ENCODE measurements at places on chromosomes 6 and 20.

DNA sequence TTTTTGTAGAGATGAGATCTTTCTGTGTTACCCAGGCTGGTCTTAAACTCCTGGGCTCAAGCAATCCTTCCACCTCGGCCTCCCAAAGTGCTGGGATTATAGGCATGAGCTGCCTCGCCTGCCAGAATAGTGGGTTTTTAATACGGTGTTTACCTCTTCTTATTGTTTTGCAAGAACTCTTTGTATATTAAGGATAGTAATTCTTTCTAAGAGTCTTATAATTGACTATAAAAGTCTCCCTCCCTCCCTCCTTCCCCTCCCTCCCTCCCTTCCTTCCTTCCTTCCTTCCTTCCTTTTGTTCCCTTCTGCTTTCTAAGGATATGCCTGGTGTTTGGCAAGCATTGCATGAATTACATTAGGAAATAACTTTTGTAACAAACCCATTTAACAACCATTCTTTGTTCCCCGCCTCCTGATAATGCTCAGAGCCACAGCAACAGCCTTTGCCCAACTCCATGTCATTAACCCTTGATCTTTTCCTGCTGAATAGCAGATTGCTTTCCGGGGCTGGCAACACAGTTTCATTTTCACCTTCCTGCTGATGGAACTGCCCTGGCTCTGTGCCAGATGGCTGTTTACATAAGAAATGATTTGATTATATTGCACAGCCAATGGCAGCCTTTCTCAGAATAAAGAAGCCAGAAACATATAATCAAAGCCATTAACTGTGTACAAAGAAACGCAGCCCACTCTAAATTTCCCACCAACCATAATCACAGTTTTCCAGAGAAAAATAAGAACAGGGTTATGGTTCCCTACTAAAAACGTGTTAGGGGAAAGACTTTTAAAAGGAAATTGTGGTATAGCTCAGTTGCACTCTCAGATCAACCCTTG is 143.7 kb upstream of the PTPN1 start:
- no peak for DNase-seq

GRCh38 chr6:51459958-51460357 is 627.5 kb downstream of the PKHD1 start:
- no peak for DNase-seq

- DNase-seq = no peak
These were observed 390.1 kb upstream of the CITED2 start for GRCh38 chr6:139764498-139764986.

- no peak for DNase-seq
These were observed 3.6 kb downstream of the SOX4 start for GRCh38 chr6:21596949-21597682.

DNA sequence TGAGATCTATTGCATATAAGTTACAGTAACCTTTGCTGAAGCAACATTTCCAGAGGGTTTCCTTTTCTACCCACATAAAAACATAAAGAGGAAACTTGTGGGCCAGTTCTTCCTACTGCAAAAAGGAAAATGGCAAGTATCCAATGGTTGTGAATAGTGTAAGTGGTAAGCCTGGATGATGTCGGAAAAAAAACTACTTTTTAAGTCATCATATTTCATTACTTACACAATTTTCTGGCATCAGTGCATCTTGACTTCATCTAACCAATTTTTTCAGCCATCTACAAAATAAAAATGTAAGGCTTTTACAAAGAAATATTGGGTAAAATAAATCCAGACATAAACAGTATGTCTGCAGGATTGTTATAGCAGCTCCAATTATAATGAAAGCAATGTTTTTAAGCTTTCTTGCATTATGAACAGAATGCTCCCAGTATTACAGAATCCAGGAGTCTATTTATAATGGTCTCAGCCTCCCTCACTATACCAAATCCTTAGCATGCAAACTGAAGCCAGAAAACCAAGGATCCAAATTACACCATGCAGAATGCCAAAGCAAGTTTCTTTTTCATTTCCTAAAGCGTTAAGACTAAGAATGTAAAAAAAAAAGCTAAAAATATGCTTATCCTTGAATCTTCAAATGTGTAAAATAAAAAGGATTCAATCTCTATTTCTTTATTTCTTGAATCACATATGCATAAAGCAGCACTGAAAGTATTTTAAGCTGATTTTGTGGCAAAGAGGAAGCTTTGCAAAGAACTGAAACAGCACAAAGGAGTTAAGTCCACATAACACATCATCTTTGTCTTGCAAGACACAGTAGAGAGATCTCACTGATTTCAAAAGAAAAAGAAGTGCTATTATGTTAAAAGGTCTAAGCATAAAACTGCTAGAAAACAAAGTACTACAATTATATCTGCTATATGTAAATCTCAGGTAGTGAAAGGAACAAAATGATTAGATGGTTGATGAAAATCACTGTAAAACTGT is 126.8 kb upstream of the HMGCLL1 start:
- DNase-seq = no peak

- no peak for DNase-seq
These were observed 968 bp upstream of the MMP24 start for GRCh38 chr20:35225319-35226125.

GRCh38 chr20:49759266-49759950 is 45.7 kb upstream of the B4GALT5 start:
- no peak for DNase-seq

DNA sequence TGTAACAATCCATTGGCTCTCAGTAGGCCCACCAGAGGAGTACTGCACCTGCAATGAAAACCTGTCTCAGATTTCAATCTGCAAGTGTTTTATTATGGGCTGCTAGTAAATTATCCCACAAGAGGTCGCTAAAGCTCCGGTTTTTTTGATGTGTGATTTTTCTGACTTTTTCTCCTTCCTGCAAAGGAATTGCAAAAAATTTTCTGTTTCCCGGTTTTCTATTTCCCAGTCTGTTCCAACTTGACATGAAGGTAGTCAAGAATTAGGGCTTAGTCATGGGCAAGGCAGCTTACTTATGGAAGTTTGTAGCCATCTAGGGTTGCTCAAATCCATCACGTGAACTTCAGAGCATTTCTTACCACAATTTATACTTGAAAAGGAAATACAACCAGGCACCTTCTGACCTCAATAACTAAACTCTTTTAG is 38.5 kb upstream of the AHI1 start:
- no peak for DNase-seq

DNA sequence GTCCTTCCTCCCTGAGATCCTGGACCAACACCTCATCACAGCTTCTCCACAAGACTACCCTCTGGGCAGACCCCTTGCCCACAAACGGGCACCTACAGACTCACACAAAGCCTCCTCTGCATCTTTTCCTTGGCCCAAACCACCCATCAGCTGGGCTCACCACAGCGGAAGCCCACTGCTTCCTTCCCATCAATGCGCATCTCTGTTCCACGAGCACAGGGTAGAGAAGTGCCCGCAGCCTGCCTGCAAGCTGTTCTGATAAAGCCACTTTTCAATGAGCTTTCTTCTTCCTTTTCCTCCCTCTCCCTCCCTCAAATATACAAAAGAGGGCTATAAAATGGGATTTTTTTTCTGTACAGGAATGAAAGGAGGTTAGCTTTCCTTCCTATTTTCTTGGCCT is 111.2 kb downstream of the NFATC2 start:
- no peak for DNase-seq

DNA sequence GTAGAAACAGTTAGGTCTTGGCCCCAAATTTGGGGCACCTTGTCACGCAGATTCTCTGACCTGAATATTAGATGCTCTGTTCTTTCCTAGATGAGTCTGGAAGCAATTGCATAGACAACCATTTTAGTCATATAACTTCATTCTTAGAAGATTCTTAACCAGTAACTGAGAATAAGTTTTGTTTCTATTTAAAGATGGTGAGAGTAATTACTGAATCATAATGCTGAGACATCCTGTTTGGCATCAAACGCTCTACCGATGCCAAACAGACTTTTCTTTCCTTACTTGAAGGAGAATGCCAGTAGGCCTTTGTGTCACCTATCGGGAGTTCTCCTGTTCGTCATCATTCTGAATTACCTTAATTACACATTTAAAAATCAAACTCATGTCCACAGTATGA is 131.6 kb upstream of the ID4 start:
- no peak for DNase-seq

DNA sequence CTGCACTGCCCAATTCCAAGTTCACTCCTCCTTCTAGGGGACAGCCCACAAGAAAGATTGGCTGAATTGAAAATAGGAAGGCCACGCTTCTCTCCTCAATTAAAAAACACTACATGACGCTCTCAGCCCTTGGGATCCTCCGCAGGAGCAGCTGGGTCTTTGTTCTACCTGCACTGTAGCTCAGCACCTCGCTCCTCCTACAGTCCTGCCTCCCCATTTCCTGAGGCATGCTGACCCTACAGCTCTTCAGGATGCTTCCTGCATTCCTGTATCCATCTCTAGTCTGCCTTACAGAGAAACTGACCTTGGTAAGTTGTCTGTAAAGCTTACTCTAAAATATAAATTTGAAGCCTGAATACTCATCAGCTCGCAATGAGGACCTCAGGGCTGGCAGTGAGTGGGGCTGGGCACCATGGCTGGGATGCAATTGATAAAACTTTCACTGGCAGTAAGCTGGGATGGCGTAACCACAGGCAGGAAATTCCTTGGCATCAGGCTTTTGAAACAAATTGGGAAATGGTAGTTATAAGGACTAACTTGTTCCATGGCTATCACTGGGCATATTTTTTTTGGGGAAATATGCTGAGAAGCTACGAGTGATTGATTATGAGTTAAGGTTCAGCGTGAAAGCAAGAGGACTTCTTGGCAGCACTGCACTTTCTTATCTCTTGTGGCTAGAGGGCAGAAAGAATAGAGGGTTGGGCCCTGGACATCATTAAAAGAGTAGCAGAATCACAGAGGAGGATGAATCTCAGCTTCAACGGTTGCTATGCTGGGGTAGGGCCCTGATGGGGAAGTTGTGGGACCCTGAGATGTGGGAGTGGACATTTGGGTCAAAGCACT is 11.7 kb upstream of the SIRPB1 start:
- no peak for DNase-seq

- DNase-seq = no peak
These were observed 423 bp downstream of the PACRG start for GRCh38 chr6:162728197-162728596.

DNA sequence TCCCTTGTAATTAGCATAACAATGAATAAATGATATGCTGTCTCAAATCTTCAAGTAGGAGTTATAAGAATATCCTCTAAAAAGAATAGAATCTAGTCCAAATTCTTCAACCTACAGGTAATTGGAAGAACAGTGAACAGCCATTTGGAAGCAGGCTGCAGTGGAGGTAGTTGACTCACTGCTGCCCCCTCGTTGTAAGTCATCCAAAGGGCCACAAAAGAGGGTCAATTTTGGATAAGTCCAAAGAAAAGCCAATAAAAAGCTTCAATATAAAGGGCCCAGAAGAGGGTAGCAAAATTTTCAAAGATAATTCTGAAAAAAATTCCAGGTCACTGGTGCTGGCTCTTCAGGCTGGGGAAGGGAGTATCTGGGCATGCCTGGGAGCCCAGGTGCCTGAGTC is 60.8 kb upstream of the SSTR4 start:
- DNase-seq = no peak

GRCh38 chr6:77361018-77361417 is 102.3 kb downstream of the HTR1B start:
- no peak for DNase-seq

- no peak for DNase-seq
These were observed 732.2 kb downstream of the HDGFL1 start for GRCh38 chr6:23301556-23301955.

DNA sequence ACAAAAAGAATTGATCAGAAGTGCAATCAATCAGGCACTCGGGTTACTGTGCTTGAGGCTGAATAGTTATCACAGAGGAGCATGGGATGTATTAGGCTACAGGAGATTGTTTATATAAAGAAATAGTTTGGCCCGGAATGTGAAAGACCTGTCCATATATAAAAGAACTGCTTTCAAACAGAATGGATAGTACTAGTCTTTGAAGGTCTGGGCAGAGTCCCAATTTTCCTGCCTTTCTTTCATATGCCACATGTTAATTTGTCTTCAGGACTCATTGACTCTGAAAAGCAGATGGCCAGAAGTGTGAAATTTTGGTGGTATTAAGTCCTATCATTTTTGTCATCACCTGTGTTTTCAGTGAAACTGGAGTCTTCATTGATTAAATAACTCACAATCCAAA is 314.5 kb downstream of the EYA4 start:
- no peak for DNase-seq
